ENCODE measurements at places on chromosomes 5 and 9. TPM values are rescaled to one million over a fixed set of nuclear protein-coding genes. Genes with fewer than 3 reads are reported as not detected.
A peak's percentile ranks its signal among the peaks of the same experiment; 100 is the strongest.

Gene C5orf58
- total RNA-seq, result not detected

GRCh38 chr5:862367-863243 is 11.8 kb upstream of the ZDHHC11 start:
- DNase-seq, result no peak

GRCh38 chr9:91843623-91844148 is 106.3 kb downstream of the ROR2 start:
- no peak for DNase-seq

GRCh38 chr5:43676083-43676840 is 73.3 kb downstream of the NNT start:
- no peak for DNase-seq

GRCh38 chr9:79581794-79582193 is 10.0 kb downstream of the TLE4 start:
- DNase-seq, result peak; percentile 18

Data from Caco-2 (cell line).